ENCODE measurements at places on chromosomes 3 and 15.

- no peak for DNase-seq
Measured at GRCh38 chr3:131543714-131544113, 40.9 kb upstream of the MRPL3 start.

DNA sequence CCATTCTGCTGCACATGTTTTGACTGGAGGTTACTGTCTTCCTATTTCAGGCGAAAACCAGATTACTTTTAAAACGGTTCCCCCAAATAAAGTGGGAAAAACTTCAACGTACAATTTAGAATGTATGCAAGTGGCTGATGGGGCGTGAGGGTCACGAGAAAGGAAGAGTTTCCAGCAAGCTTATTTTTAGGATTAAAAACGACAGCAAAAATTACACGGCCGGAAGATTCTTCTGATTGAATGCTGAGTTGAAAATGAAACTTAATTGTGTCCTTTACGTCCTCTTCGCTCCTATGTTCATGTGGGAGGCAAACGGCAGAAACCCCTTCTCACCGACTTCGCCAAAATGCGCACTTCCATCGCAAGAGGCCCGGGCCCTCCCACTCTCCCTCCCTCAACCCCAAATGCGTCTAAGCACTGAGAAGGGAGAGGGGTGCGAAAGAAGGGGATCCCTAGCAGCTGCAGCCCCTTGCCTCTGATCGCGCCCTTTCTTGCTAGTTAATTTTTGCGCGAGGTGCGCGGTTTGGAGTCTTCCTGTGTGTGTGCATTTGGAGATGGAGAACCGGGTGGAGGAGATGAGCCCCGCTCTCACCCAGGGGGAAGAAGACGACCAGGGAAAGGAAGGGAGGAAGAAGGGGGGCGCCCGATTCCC, 656 bp downstream of the CD47 start:
- DNase-seq = peak; percentile 45

- DNase-seq = no peak
Measured at GRCh38 chr3:186067360-186068242, 41.3 kb downstream of the ETV5 start.

DNA sequence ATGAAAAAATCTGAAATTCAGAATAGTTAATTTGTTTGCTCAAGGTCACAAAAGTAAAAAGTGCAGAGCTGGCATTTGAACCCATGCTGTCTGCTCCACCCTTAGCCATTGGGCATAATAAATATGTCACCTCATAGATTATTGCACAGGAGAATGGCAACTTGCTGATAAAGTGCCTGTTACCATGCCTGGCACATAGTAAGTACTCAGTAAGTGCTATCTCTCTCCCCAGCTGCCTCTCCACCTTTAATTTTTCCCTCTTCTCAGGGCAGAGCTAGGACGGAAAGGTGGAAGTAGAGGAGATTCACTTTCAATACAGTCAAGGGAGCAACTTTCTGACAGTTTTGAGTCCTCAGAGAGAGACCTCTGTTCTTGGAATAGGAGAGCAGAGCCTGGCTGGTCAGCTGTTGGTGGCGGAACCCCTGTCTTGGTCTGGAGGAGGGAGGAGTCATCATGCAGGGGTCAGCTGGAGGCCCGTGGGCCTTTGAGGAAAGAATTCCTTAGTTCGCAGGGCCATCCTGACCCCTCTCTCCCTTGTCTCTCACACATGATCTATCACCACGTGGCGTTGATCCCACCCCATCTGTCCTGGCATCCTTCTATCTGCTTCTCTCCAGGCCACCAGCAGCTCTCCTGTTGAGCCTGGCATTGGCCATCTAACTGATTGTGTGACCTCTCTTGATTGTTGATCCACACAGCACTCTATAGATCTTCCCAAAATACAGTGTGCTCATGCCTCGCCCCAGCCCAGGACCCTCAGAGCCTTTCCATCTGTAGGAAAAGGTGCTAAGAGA, 149.3 kb downstream of the RPLP1 start:
- no peak for DNase-seq

GRCh38 chr15:66866656-66867055, 164.6 kb downstream of the SMAD6 start:
- DNase-seq = no peak

DNA sequence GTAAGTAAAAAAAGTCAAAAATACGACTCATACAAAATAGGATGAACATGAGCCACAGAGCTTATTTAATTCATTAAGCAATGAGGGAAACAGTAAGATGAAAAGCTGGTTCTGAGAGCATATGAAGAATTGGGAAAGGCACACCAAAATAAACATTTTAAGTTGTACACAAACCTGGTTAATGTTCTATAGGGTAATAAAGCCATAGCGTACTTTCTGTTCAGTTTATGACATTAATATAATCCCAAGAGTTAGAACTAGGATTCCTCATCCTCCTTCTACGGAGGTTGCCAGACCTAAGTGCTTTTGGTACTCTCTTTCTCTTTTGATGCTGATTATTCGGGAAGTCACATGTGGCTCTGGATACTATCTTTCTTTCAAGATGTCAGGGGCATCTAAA, 41.4 kb downstream of the CLEC3B start:
- no peak for DNase-seq

GRCh38 chr15:74375303-74375693, 7.9 kb upstream of the CYP11A1 start:
- peak; percentile 68 for DNase-seq

GRCh38 chr3:112010636-112011035, 11.9 kb downstream of the TAGLN3 start:
- no peak for DNase-seq

DNA sequence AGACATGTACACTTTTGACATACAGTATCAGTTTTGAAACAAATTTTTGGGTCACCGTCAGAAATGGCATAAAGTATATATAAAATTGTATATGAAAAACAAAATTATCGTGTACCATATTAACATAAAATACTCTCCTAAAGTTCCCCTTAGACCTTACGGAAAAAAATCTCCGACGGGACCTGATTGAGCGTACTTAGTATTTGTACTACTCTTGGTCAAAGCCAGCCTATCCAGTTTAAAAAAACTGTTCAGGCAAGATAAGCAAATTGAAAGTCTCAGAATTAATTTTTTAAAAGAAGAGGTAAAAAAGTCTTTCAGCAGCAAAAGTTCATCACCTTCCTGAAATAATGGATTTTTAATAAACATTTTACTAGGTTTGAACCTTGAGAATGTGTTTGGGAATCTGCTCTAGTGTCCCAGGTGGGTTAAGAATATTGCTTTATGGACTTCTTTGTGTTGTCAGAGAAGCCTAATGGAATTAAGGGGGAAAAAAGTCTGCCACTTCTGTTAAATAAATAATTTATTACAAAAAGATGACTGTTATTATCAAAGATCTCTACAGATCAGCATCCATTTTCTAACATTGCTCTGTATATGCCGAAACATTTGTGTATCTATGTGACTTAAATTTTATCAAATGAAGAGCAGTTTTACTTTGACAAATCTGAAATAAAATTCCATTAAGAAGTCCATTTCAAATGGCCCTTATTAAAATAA, 48.6 kb downstream of the ZBTB20 start:
- DNase-seq = no peak

- no peak for DNase-seq
Measured at GRCh38 chr3:39317571-39318169, 11.8 kb upstream of the CCR8 start.

DNA sequence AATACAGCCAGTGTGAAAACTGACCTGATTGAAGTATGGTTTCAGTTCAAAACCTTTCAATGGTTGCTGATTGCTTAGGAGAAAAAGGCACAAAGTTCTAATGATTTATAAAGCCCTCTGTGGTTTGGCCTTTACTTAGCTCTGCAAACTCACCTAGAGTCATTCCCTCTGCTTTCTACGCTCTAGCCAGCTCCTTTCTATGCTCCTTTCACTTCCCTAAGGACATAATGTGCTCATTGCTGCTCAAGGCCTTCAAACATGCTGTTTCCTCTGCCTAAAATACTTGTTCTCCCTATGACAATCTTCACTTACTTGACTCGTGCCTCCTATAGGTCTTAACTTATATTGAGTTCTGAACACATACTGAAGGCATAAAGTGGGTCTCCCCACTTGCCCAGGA, 19.0 kb downstream of the RPL39L start:
- no peak for DNase-seq

GRCh38 chr3:128496019-128496601, 3.1 kb upstream of the GATA2 start:
- no peak for DNase-seq

GRCh38 chr15:27491666-27492621, 521.0 kb downstream of the GABRG3 start:
- DNase-seq = no peak

GRCh38 chr15:51403072-51403878, 61.8 kb downstream of the GLDN start:
- DNase-seq = no peak

DNA sequence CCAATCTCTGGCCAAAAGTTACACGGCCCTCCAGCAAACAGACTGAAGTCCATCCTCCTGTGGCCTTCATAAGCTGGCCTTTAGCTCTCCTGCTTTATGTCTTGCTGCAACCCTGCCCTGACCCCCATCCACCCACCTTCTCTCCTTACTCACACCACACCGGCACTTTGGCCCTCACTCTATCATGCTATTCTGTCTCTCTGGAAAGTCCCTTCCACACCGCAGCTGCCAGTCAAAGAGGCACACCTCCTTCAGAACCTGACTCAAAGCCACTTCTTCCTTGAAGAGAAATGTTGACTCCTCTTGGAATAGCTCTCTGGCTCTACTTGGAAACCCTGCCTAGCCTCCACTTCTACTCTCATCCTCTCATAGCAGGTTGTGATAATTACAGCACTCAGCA, 4.5 kb downstream of the GPR156 start:
- DNase-seq = no peak

- peak; percentile 61 for DNase-seq
Measured at GRCh38 chr15:52780172-52780980, 9.8 kb downstream of the ONECUT1 start.

DNA sequence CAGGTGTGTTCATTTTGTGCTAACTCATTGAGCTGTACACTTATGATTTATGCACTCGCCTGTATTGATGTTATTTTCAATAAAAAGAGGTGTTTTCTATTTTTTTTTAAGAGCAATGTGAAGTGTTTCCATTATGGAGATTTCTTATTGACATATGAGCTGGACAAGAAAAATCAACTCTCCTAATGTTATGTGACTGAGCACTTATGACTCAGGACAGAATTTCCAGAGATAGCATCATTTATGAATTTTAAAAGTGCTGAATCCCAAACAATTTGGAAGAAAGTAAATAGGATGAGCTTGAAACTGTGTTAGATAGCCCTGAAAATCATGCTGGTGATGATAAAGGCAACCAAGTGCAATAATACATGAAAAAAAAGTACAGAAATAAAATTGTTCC, 118.9 kb downstream of the RFTN1 start:
- DNase-seq = no peak

DNA sequence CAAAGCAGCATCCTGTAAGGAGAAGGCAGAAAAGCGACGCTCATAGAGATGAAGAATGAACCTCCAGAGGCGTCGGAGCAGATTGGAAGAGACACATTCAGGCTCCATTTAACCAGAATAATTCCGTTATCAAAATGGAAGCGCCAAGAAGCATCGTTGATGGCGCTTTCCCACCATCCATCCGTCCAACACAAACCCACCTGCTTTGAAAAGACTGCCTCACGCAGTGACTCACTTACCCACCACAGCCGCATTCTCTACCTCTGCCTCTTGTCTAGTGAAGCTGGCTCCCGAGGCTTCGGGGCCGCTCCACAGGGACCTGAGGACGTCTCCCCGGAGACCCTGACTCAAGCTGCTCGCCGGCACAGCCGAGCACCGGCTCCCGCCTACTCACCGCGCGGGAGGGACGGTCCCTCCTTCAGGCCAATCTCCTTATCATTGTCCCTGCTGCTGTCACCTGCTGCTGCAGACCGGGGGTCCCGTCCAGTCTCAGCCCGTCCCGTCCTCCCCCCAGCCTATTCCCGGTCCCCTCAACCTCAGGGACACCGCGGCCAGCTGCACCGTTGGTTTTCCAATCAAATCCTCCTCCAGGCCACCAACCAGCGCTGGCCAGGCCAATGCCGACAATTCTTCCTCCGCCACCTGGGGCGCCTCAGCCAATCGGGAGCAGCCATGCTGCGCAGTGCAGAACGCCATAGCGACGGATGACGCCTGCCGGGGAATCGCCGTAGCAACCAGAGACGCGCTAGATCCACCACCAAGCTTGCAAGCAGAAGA, at the start of gene NEK10:
Gene NEK10, minus strand, starts transcription at position 553 of the 777 bp plus-strand sequence. CDS start 16,501 bp downstream, outside the sequence.
- DNase-seq = peak; percentile 71

DNA sequence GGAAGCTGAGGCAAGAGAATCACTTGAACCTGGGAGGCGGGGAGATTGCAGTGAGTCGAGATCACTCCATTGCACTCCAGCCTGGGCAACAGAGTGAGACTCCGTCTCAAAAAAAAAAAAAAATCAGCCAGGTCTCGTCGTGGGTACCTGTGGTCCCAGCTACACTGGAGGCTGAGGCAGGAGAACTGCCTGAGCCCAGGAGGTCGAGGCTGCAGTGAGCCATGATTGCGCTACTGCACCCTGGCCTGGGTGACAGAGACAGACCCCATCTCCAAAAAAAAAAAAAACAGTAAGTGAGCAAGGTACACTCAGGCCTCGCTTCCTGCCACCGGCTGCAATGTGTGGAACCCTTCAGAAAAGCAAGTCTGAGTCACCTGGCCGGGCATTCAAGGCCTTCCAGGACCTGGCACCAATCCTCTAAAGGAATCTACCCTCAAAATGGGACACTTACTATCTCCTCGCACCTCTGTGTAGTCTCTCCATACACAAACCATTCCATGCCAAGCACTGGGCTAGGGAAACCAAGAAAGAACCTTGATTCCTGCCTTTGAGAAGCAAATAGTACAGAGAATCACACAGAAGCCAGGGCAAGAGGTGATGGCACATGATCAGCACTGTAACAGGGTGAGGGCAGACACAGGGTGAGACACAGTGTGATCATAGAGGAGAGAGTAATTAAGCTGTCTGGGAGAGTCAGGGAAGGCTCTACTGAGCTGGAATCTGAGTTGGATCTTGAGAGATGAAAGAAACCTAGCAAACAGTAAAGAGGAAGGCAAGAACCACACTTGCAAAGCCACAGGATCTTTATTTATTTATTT, 9.7 kb downstream of the SCAMP2 start:
- no peak for DNase-seq

- DNase-seq = no peak
Measured at GRCh38 chr3:191997579-191998268, 536.8 kb downstream of the PYDC2 start.

- no peak for DNase-seq
Measured at GRCh38 chr3:156892701-156893100, 66.5 kb downstream of the LEKR1 start.

- no peak for DNase-seq
Measured at GRCh38 chr3:117873249-117873600, 1161.4 kb downstream of the IGSF11 start.

DNA sequence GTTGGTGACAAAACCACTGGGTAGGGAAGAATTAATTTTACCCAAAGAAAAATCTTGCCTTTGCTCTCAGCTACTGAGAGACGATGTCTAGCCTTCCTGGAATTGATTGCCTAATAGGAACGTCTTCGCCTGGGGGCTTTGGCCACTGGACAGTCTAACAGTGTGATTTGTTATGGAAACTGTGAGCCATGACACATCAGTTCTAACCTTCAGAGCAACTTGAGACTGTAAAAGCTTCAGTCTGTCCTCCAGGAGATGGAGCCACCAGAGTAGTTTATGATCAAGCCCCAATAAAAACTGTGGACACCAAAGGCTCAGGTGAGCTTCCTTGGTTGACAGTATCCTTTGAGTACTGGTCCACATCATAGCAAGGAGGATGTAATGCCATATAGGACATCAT, 235.8 kb upstream of the TMCO5A start:
- no peak for DNase-seq

Measured in activated CD8-positive, alpha-beta memory T cell treated with anti-CD3 and anti-CD28 coated beads for 48 hours (primary cell).